Substantia nigra (tissue), 51 donors: ENCODE measurements at places on chromosomes 3 and 15.

GRCh38 chr15:79169526-79170133 is 79.0 kb upstream of the RASGRF1 start:
- no peak for DNase-seq

- DNase-seq, result no peak
These were observed 14.2 kb downstream of the NR1D2 start for GRCh38 chr3:23959135-23959900.

DNA sequence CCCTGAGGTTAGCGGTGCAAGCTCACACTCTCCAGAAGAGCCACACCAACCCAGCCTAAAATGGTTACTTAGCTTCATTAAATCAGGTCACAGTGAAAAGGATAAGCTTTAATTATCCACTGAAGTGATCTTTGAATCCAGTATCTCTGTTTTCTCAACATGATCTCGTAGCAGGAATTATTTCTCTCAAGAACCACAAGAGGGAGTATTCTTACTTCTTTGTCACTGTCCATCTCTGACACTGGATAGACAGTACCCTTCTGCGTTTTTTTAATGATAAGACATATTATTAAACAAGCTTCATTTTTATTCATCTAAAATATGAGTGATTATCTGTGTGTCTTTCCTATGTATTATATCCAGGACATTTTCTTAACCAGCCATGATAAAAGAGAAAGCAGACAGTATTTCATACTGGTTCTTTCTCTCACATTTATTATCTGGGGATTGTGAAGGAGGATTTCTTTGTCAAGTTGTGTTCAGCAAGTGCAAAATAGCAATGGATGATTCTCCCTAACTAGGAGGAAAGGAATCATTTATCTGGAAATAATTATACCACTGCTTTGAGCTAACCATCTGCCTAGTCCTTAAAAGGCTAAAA is 105.4 kb upstream of the CCDC54 start:
- DNase-seq, result no peak

GRCh38 chr3:146888176-146888575 is 283.0 kb upstream of the PLSCR5 start:
- no peak for DNase-seq

- DNase-seq, result no peak
These were observed 451.5 kb upstream of the PPP2R3A start for GRCh38 chr3:135514060-135514448.

DNA sequence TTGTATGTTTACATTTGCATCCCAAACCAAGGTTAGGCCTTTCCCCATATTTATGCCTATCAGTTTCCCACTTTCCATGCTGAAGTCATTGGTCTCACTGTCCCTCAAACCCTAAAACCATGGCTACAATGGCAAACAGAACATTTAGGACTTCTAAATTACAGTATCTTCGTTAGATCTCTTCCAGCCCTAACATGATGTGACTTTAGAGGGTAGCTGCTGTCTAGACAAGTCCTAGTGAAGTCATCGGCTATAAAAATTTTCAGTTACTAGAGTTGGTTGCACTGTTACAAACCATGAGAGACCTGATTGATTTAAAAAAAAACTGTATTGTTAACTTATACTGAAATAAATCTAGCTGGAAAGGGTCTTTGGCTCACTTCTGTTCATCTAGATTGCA is 54.6 kb downstream of the TM4SF4 start:
- no peak for DNase-seq

- no peak for DNase-seq
These were observed 29.3 kb downstream of the LRRC2 start for GRCh38 chr3:46536758-46537157.
